ENCODE measurements at places on chromosomes 5 and 9.

GRCh38 chr9:76415731-76416130 lies 21.5 kb upstream of the RFK start:
- no peak for DNase-seq

DNA sequence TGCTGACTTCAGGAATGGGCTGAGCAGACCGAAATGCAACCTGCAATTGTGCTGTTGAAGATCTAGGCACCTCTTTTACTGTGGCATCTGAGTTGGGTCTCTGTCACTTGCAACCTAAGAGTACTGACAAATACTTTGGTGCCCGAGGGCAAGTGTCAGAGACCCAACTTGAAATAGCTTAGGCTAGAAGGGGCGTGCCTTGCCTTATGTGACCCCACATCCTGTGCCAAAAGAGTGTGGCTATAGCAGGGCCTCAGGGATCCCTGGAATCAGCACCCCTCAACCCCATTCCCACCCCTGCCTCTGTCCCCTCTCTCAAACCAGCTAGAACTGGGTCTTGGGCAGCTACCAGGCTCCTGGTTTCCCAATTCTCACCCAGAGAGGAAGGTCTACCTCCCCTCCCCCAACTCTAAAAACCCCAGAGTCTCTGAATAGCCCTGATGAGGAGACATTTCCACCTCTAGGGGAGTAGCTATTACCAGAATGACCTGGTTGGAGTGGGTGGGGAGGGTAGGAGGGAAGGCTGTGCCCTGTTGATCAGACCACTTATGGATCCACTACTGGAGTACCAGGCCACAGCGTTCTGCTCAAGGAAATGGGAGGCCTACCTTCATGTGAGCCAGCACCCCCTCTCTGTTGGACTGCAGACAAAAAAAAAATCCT lies 17.5 kb downstream of the RAI14 start:
- no peak for DNase-seq

GRCh38 chr9:92120138-92120537 lies 4.9 kb upstream of the SPTLC1 start:
- no peak for DNase-seq

- no peak for DNase-seq
Observed at GRCh38 chr5:110058175-110058574, 368.4 kb downstream of the MAN2A1 start.

GRCh38 chr9:20903212-20903611 lies 128.2 kb downstream of the HACD4 start:
- no peak for DNase-seq
